Ammon's horn (tissue), 1 donor: ENCODE measurements at places on chromosomes 7 and 10.

- peak; percentile 20 for DNase-seq
Observed at GRCh38 chr7:87510411-87510875, 35.0 kb upstream of the ABCB4 start.

DNA sequence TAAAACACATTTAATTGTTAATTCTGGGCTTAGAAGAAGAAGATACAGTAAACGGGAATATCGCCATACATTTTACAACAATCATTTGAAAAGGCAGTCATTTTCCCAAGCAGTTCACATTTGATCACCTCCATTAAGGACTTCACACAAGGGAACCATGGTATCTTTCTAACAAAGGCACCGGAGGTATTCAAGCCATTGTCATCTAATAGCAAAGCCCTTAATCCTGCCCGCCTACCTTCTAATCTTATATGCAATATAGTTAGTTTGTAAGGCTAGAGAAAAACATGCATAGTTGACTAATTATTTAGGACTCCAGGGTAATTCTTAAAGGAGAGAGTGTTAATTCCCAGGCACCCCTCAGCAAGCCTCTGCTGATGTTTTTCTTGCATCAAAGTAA is 83.1 kb downstream of the MRPL32 start:
- DNase-seq: no peak

GRCh38 chr7:45687185-45687560 is 113.0 kb downstream of the ADCY1 start:
- DNase-seq: no peak

- DNase-seq: no peak
Observed at GRCh38 chr10:98407744-98408241, 7.2 kb downstream of the PYROXD2 start.

DNA sequence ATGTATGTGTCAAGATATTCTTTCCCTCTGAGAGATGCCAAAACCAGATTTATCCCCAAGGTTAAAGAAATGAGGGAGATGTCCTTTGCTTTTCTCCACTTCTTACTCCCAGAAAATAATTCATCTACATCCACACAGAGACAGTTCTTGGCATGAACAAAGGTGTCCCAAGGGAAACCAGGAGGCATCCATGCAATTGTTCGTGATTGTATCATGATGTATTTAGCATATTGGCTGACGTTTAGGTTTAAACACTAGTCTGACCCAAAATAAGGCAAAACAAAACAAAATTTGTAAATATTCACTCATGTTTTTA is 223.9 kb downstream of the C7orf25 start:
- no peak for DNase-seq
